ENCODE measurements at places on chromosomes 5 and 9. TPM values are rescaled to one million over a fixed set of nuclear protein-coding genes. Genes with fewer than 3 reads are reported as not detected.

Gene RANBP3L
- total RNA-seq, result not detected

Gene DOCK2
- total RNA-seq, result 9.3 TPM

Gene FIBCD1
- total RNA-seq, result not detected

Gene PTPN3
- 13.9 TPM for total RNA-seq

Gene MEGF10
- 0.03 TPM for total RNA-seq

Gene FAM169A
- total RNA-seq, result 1.6 TPM

DNA sequence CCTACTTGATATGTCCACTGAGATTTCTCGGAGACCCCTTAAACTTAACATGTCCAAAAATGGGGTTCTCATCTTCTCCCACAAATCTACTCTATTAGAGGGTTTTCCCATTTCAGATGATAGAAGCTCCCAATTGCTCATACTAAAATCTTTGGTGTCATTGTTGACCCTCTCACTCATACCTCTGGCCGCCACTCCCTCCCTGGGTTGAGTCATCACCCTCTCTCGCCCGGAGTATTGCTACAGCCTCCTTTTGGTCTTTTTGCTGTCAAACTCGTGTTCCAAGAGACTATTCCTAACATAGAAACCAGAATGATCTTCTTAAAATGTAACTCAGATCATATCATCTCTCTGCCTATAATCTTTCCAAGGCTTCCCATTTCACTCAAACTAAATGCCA lies 91.0 kb upstream of the GNAQ start:
- DNase-seq, result no peak

GRCh38 chr5:157214861-157215513 lies 34.3 kb downstream of the ITK start:
- DNase-seq, result no peak

DNA sequence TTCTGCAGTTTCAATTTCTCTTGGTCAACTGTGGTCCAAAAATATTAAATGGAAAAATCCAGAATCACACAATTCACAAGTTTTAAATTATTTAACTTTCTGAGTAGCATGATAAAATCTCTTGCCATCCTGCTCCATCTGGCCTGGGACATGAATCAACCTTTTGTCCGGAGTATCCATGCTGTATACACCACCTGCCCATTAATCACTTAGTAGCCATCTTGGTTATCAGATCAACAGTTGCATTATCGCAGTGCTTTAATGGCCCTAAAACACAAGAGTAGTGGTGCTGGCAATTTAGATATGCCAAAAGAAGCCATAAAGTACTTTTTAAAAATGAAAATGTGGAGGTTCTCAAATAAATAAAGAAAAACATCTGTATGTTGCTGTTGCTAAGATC lies 25.3 kb downstream of the EFCAB9 start:
- DNase-seq, result no peak

GRCh38 chr9:127763918-127764384 lies 14.5 kb downstream of the SH2D3C start:
- DNase-seq, result no peak

DNA sequence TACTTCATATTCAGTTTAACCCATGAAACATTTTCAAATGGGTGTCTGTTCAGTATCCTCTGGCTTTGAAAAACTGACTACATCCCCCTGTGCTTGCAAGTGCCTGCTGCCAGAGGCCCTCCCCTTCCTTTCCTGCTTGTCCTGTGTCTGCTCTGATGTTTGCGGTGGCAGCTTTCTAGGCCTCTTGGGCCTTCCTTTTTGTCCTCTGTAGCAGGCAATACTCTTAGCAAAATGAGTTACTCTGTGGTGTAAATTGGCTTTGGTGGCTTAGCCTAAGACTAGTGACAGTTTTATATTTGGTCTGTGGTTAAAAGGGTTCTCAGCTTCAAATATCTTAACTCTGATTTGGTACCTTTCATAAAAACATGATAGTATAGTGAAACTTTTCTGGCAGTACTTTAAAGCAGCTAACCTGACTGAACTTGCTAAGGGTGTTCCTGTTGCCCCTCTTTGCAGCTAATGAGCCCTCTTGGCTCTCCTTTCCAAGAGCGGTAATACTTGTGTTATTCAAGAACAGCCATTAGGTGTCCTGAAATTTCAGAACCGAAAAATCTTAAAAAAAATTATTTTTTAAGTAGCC lies 76.6 kb downstream of the GOLM1 start:
- DNase-seq, result no peak

DNA sequence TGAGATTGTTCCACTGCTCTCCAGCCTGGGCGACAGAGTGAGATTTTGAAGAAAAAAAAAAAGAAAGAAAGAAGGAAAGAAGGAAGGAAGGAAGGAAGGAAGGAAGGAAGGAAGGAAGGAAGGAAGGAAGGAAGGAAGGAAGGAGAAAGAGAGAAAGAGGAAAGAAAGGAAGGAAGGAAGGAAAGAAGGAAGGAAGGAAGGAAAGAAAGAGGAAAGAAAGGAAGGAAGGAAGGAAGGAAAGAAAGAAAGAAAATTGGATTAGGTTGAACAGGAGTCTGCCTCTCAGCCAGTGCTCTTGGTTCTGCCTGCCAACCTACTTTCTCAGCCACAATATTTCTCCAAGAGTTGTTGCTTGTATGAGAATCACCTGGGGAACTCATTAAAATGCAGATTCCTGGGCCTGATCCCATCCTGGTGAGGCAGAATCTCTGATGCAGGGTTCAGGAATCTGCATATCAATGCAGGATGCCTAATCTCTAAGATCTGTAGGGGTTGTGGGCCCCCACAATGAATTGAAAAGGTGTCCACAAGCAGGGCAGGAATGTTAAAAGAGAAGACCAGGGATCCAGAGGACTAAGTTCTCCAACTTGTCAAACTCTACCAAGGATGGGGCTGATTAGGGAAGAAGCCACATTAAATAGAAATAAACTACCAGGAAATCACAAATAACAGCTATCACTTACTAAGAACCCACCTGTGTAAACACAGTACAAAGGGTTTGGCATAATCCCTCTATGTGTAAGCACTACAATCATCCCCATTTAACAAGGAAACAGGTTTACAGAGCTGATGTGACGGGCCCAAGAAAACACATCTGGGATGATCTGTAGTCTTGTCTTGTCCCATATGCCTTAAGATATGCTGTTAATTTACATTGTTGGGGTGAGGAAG lies 23.4 kb upstream of the GALNT10 start:
- no peak for DNase-seq

GRCh38 chr9:15843931-15844330 lies 291.1 kb downstream of the CCDC171 start:
- no peak for DNase-seq

- DNase-seq, result peak; percentile 36
Observed at GRCh38 chr5:35436400-35437057, 181.1 kb upstream of the SPEF2 start.

DNA sequence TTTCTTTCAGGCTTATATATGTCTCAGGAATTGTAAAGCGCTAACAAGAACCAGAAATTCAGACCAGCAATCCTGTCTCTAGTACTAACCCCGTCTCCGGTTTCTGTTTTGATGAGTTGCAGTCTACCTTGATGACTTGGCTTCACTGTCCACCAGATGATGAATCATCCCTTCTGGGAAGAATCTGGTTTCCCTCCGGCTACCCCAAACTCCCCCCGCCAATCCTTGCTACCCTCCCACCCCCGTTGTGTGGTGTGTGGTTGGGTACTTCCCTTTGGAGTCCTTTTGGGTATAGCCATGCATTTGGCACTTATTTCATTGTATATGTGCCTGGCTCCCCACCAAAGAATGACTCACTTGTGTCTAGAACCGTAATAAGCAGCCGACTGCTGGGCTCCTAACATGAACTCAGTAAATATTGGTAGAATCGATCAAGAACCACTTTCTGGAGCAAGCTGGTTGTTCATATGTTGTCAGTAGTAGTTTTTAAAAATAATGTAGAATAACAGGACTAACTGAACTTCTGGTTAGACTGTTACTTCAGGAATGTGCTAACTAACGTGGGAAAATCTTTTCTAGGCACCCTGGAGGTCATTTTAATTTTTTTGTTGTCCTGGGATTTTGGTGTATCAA lies 8.3 kb upstream of the TGFBI start:
- DNase-seq, result no peak

GRCh38 chr5:5306696-5307095 lies 115.8 kb upstream of the ICE1 start:
- DNase-seq, result no peak

- no peak for DNase-seq
Observed at GRCh38 chr9:34087370-34087769, 38.7 kb upstream of the UBAP2 start.

- no peak for DNase-seq
Observed at GRCh38 chr5:74177961-74178360, 462.6 kb downstream of the ENC1 start.

- no peak for DNase-seq
Observed at GRCh38 chr5:65030056-65030455, 261.3 kb downstream of the CWC27 start.

GRCh38 chr5:154117930-154118329 lies 72.6 kb upstream of the GALNT10 start:
- DNase-seq, result no peak

All from pancreas (tissue), 10 donors.